Cardiac fibroblast (primary cell): ENCODE measurements at places on chromosomes 16 and 17.
A peak's percentile ranks its signal among the peaks of the same experiment; 100 is the strongest.

DNA sequence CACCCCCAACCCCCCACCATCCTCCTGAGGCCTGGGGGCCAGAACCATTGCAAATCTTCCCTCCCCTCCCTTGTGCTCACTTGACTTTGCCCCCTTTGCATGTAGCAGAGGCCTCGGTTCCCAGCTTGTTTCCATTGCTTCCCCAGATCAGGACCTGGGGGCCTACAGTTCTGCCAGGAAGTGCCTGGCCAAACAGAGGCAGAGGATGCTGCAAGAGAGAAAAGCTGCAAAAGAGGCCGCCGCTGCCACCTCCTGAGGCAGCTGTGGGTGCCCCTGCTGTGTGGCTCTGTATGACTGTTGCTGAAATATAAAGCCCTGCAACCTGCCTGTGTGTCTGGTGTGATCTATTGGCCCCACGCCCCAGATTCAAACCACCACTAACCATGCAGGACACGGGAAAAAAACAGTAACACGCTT lies 2.3 kb downstream of the NDUFB10 start:
- no peak for DNase-seq

DNA sequence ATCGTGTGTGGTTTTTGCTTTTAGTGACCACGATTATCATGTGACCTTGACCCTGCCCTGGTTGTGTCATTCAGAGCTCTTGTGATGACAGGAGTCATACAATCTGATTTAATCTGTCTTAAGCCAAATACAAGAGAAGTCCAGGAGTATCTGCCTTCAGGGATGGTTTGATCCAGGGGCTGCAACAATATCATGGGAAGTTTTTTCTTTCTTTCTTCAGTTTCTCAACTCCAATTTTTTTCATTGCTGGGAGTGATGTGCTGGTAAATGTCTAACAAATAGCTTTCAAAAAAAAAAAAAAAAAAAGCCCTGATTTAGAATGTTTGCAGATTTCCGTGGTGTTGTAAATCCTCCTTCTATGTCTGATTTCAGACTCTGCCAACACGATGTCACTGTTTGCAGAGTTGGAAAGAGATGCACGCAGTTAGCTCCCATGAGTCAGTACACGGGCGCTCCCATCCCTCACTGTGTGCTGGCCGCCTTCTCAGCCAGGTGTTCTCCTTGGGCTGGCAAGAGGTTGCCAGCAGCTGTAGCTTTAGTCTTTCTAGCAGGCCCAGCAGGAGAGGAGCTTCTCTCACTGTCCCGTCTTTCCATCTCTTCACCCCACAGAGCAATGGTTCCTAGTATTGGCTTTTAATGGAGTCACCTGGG lies 229.7 kb downstream of the SNX29 start:
- no peak for DNase-seq

DNA sequence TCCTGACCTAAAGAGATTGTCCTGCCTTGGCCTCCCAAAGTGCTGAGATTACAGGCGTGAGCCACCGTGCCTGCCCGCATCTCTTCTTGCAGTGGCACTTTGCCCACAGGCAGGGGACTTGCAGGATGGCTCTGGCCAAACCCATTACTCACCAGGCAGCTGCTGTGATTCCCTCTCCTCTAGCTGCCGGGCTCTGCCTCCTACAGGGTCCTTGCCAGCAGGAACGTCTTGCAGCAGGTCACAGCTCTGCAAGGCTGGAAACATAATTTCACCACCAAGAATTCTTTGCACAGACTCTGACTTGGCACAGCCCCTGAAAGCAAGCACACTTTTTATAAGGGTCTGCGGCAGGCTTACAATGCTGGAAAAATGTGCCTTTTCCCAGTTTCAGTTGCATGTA lies 20.3 kb downstream of the COX4I1 start:
- no peak for DNase-seq

GRCh38 chr17:82241183-82241925 lies 12.5 kb downstream of the SLC16A3 start:
- DNase-seq: peak; percentile 83

- DNase-seq: no peak
Observed at GRCh38 chr16:3190949-3191353, 2.9 kb downstream of the OR1F1 start.

- DNase-seq: peak; percentile 46
Observed at GRCh38 chr17:82489117-82489516, 30.4 kb upstream of the FOXK2 start.

- DNase-seq: no peak
Observed at GRCh38 chr16:1505912-1506311, 12.8 kb downstream of the TELO2 start.

GRCh38 chr17:37206299-37206698 lies 169.5 kb upstream of the C17orf78 start:
- no peak for DNase-seq

- no peak for DNase-seq
Observed at GRCh38 chr17:27109346-27109745, 184.6 kb upstream of the WSB1 start.

- peak; percentile 73 for DNase-seq
Observed at GRCh38 chr16:1823821-1824220, 2.8 kb downstream of the HAGH start.

GRCh38 chr17:28755486-28755885 lies 11.7 kb downstream of the TRAF4 start:
- no peak for DNase-seq

GRCh38 chr17:55420776-55421178 lies 858 bp downstream of the MMD start:
- DNase-seq: peak; percentile 35

DNA sequence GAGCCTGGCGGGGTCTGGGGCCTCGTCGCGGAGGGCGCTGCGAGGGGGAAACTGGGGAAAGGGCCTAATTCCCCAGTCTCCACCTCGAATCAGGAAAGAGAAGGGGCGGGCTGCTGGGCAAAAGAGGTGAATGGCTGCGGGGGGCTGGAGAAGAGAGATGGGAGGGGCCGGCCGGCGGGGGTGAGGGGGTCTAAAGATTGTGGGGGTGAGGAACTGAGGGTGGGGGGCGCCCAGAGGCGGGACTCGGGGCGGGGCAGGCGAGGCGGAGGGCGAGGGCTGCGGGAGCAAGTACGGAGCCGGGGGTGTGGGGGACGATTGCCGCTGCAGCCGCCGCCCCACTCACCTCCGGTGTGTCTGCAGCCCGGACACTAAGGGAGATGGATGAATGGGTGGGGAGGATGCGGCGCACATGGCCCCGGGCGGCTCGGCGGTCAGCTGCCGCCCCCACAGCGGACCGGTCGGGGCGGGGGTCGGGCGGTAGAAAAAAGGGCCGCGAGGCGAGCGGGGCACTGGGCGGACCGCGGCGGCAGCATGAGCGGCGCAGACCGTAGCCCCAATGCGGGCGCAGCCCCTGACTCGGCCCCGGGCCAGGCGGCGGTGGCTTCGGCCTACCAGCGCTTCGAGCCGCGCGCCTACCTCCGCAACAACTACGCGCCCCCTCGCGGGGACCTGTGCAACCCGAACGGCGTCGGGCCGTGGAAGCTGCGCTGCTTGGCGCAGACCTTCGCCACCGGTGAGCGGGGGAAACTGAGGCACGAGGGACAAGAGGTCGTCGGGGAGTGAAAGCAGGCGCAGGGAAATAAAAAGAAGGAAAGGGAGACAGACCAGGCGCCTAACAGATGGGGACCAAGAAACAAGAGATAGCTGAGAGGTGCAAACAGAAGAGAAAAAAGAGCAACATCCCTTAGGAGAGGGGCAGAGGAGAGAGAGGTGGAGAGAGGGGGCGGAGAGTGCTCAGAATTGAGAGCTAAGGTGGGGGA lies at the start of gene PNMT:
Gene PNMT, plus strand, starts transcription at position 509 of the 980 bp plus-strand sequence. Its CDS starts 23 bp downstream, at position 532.
- DNase-seq: peak; percentile 50

DNA sequence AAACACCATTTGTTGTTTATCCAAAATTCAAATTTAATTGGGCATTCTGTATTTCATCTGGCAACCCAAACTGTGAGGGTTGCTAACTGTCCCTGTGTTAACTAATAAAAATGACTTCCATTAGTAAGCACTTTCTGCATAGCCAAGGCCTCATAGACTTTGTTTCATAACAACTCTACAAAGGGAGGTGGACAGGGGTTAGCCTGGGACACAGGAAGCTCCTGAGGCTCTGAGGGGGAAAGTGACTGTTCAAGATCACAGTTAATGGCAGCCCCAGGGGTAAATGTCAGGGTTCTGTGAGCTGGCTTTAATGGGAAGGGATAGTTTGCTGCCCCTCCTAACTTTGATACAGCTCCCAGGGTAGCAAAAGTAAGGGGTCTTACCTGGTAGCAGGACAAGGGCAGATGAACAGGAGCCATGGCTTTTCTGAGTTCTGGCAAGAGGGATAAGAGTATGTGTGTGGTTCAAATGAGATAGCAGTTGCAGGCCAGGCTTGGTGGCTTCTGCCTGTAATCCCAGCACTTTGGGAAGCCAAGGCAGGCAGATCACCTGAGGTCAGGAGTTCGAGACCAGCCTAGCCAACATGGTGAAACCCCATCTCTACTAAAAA lies 2.2 kb downstream of the HEATR9 start:
- DNase-seq: peak; percentile 54

DNA sequence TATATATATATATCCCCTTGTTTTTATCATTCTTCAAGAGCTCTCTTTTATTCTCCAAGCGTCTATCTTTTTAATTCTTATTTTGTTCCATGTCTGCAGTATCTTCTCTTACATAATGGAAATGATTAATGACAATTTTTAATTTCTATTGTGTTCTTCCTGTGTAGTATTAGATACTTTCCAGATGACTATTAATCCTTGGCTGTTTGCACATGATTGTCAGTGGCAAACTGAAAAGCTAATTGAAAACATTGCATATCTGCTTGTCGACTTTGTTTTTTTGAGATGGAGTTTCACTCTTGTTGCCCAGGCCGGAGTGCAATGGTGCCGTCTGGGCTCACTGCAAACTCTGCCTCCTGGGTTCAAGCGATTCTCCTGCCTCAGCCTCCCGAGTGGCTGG lies 124.7 kb downstream of the BCAS3 start:
- DNase-seq: no peak

DNA sequence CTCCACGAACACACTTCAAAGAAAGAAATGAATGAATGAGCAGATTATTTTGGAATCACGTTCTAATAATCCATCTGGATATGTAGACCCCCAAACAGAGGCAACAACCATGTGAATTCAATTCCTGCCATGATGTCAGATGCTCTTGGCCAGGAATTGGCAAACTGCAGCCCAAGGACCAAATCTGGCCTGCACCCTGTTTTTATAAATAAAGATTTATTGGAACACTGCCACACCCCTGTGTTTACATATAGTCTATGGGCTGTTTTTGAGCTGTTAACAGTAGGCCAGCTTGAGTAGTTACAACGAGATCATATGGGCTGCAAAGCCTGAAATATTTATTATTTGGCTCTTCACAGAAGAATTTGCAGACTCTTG lies 336.0 kb upstream of the ZFHX3 start:
- no peak for DNase-seq

- no peak for DNase-seq
Observed at GRCh38 chr17:73139296-73139695, 25.5 kb upstream of the SSTR2 start.

DNA sequence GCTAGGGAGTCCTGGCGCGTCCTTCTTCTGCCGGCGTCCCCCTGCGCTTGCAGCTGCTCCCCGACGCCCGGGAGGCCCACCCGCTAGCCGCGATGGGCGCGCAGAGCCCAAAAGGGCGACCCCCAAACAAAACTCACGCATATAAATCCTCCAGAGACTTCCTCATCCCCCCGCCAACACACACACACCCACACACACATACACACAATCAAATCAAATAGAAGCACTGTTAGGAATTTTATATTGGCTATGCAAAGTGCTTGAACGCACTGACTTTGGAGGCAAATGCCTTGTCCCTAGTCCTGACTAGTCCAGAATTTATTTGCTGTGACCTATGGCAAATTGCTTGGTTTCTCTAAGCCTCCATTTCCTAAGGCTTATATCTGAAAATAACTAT lies 23.8 kb upstream of the CRYM start:
- no peak for DNase-seq

GRCh38 chr17:49210158-49211029 lies at the start of the genes ABI3 and GNGT2:
Gene ABI3, plus strand, starts transcription at chr17:49210707. Its CDS starts 18 bp downstream, at chr17:49210725.
Gene GNGT2, minus strand, starts transcription at chr17:49210574. Its CDS starts 3,152 bp downstream, at chr17:49207422.
- DNase-seq: peak; percentile 54

DNA sequence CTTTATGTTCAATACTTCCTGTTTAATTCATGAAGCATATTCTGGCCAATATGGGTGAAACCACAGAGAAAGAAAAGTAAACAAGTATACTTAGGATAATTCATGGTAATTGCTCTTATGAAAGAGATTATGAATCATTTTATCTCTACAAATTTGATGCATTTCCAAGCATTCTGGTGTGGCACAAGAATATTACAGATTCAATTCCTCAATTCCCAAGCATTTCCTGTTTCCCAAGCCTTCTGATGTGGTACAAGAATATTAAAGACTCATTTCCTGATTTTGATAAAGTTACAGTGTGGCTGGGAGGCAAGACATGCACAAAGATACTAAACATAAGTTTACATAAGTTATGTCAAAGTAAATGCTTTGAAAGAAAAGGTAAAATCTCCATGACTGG lies 126.1 kb upstream of the NUDT7 start:
- peak; percentile 76 for DNase-seq

DNA sequence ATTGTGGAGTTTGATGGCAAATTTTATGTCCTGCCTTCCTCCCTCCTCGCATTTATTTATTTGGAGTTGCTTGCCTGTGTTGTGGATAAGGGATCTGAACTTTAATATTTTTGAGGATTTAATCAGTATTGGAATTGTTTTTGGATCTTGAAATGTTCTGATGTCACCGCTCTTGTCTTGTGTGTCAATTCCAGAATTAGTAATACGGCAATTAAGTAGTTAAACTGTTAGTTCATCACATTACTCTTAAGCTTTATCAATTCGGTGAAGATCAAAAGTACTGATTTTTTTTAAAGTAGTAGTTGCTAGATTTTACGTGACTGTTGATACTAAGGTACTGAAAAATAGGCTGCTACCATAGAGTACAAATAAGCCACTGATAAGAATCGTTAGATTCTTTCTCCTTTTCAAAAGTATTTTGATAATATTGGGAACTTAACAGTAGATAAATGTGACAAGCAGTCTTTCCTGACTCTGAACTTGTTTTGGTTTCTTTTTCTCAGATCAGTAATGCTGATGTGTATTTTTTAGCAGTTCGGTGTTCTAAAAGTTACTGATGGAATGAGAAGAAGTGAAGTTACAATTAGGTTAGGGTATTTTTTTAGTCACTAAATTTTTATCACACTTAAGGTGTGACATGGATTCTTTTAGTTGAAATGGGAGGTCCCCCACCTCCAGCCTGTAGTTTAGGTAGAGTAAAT lies 2.0 kb downstream of the RBBP6 start:
- DNase-seq: no peak

- DNase-seq: no peak
Observed at GRCh38 chr17:82865274-82865673, 25.5 kb upstream of the ZNF750 start.

GRCh38 chr17:40346765-40347158 lies 17.8 kb downstream of the GJD3 start:
- no peak for DNase-seq

DNA sequence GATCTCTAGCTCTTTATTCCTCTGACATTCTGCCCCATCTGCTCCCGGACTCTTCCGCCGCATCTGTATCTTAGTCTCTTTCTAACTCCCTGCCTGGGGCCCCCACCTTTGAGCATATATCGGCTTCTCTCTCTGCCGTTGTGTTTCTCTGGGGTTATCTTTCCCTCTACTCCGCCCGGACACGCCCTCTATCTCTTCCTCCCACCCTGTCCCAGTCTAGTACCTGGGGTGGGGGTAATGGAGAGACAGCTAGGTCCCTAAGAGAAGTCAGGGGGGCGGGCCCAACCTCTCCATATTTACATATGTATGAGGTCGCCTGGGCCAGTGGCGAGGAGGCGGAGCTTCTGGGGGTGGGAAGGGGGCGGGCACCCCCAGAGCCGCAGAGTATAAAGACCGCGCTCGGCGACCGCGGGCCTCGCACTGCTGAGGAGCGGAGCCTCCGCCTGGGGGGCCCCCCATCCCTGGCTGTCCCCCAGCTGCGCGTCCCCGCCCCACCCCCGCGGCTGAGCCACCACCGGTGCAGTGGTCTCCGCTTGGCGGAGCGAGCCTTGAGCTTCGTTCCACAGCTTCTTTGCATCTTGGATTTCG lies at the start of gene ATP1B2:
Gene ATP1B2, plus strand, starts transcription at position 418 of the 588 bp plus-strand sequence. CDS start 593 bp downstream, outside the sequence.
- peak; percentile 51 for DNase-seq
